ENCODE measurements at places on chromosomes 2 and 18. TPM values are rescaled to one million over a fixed set of nuclear protein-coding genes. Genes with fewer than 3 reads are reported as not detected.
A peak's percentile ranks its signal among the peaks of the same experiment; 100 is the strongest.

APCDD1 gene
- 0.15 TPM for total RNA-seq

GATA6 gene
- total RNA-seq, result not detected

LRRTM4 gene
- not detected for total RNA-seq

ZCCHC2 gene
- total RNA-seq, result 28.6 TPM

DNA sequence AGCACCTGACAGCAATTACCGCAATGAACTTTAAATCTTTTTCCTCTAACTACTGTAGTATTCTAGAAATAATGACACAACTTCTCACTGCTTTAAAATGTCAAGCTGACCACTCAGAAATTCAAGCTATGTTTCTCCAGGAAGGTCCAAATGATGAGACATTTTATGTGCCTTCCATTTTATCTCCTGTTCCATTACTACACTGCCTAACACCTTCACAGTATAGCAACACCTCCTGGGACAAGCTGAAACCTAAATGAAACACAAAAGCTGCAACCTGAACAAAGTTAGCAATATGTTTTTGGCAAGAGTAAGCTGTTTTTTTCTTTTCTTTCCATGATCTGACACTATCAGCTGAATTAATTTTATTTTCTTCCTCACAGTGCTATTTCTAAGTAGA, 81.9 kb downstream of the IKZF2 start:
- no peaks in the 10 kb centered on the region for H3K36me3 ChIP-seq
- H3K4me3 ChIP-seq, result no peak overlapping the region
- H3K27me3 ChIP-seq, result no peaks in the 10 kb centered on the region

DNA sequence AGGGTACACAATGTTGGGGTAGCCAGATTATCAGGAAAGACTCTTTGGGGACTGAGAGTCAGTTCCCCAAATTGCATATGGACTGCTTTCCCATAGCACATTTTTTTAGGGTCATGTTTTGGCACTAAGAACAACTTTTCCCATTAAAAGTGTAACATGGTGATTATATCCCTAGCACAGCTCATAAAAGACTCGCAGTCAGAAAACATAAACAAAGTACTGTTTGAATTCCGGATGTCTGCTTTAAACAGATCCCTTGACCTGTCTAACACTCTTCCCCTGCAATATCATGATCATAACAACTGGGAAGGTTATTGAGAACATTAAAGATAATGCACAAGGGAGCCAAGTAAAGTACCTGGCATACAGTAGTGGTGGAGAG, 262.2 kb downstream of the ASXL3 start:
- no peak for DNase-seq
- H3K27ac ChIP-seq, result no peak overlapping the region

DNA sequence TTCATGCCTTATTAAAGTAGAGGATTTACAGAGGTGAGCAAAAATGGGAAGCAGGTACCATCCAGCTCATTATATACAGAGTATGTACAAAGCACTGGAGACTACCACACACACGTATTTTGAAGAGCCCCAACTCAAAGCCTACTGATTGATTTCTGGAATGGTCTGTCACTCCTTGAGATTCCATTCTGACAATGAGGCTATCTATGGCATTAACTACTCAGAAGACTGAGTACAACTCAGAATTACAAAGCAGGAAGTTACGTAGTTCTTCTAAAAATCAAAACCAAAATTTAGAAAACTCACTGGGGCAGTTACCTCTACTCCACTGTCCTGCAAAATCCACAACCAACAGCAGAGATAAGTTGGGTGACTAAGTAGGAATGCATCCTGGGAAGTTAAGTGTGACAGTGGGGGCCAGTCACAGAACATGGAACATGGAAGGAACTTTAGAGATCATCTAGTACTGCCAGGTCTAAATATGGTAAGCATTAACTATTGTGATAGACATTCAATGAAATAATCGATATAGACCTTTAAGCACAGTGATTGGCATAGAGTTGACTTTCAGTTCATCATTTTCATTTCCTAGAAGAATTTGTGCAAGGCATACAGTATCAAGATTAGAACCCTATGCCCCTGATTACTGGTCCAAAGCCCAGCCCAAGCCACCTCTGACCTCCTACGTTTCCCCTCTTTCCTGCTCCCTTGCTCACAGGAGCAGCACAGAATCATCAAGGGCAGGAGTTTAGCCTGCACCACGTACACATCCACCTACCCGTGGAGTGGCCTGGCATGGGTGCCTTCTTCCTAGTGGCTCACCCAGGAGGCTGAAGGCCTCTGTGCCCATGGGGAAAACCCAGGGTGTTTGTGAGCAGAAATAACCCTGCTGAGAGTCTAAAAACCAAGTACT, 80.1 kb upstream of the FOSL2 start:
- peaks cover 35% of the 10 kb centered on the region for H3K36me3 ChIP-seq
- H3K27me3 ChIP-seq, result no peaks in the 10 kb centered on the region
- no peak for DNase-seq
- no peaks in the 10 kb centered on the region for H3K4me1 ChIP-seq
- H3K27ac ChIP-seq, result no peak overlapping the region

GRCh38 chr2:238287737-238288649, at the start of gene PER2:
Gene PER2, minus strand, starts transcription at chr2:238288610. Its CDS starts 10,674 bp downstream, at chr2:238277936.
- H3K36me3 ChIP-seq, result no peaks in the 10 kb centered on the region
- H3K4me1 ChIP-seq, result peaks cover 43% of the 10 kb centered on the region
- H3K27me3 ChIP-seq, result no peaks in the 10 kb centered on the region
- peak; percentile 23 for DNase-seq
- H3K27ac ChIP-seq, result peak within 1 kb of the TSS; percentile 94

GRCh38 chr2:201532686-201533304, 81.3 kb downstream of the STRADB start:
- H3K36me3 ChIP-seq, result no peaks in the 10 kb centered on the region
- H3K4me1 ChIP-seq, result no peaks in the 10 kb centered on the region
- DNase-seq, result no peak
- no peaks in the 10 kb centered on the region for H3K27me3 ChIP-seq
- H3K4me3 ChIP-seq, result no peak overlapping the region
- no peak overlapping the region for H3K27ac ChIP-seq

DNA sequence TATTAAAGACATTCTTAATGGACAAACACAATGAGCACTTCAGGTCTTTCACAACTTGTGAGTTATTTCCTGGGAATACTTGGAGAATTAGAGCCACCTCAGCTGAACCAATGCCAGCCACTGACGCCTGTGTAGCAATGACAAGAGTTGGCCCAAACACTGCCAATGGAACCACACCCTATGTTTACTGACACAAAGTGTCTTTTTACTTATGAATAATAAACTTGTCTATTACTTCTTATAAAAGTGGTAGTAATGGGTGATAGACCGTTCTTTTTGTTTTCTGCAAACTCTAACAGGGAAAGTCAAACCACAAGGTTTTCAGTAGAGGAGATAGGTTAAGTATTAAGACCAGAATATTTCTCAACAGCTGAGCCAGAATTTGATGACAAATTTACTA, 12.5 kb upstream of the CHAC2 start:
- no peak overlapping the region for H3K4me3 ChIP-seq
- DNase-seq, result no peak
- H3K36me3 ChIP-seq, result peaks cover 41% of the 10 kb centered on the region

DNA sequence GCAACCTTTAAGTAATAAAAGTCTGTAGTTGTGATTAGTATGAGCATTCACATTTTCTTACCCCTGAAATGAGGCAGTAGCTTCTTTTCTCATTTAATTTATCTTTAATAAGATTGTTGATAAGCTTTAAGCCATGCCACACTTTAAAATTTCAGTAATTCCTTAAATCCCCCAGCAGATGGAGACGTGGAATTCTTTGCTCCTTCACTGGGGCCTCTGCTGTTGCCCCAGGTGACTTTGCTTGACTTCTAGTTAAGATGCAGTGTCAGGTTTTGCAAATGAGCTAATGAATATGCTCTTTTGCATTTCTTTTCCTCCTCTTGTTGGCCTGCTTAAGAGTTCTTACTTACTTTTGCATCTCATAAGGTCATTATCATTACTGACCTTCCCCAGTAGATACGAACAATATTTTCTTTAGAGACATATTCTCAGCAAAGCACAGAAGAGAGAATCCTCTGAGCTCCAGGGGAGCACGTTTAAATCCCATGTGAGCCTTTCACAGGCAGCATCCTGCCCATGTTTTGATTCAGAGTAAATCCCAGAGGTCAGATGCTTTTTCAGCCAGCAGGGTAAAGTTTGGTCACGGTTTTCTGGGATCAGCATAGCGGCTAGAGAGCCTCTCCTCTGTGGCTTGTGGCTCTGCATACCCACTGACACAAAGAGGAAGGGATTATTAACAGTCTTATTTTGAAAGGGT, 222.9 kb downstream of the PTPRM start:
- DNase-seq, result no peak
- no peaks in the 10 kb centered on the region for H3K27me3 ChIP-seq
- no peak overlapping the region for H3K4me3 ChIP-seq

GRCh38 chr2:99776206-99776905, 286.5 kb upstream of the REV1 start:
- peaks cover 88% of the 10 kb centered on the region for H3K36me3 ChIP-seq
- no peaks in the 10 kb centered on the region for H3K27me3 ChIP-seq
- no peak for DNase-seq
- H3K27ac ChIP-seq, result peak overlapping the region; percentile 22
- no peak overlapping the region for H3K4me3 ChIP-seq
- peaks cover 57% of the 10 kb centered on the region for H3K4me1 ChIP-seq

DNA sequence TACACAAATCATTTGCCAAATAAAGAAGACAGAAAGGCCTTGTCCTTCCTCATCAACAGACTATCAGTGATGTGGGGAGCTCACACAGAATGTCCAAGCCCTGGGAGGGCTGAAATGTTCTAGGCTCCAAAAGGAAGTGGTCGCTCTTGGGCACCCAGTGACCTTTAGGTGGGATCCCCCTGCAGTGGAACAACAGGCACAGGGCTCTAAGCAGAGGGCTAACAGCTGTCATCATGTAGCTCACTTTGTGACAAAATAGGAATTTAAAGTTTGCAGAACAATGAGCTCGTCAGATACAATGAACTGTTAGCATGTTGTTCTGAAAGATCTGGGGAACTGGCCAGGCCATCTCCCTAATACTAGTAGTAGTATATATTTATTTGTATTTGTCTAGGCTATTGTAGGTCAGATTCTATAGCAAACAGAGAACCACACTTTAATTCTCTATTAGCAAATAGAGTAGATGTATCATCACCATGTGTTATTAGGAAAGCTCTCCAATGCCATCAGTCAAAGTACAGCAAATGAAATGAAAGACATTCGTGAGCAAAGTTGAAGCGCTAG, 151.5 kb upstream of the MAP3K20 start:
- H3K36me3 ChIP-seq, result no peaks in the 10 kb centered on the region
- no peak overlapping the region for H3K27ac ChIP-seq
- peaks cover 7% of the 10 kb centered on the region for H3K27me3 ChIP-seq
- DNase-seq, result no peak

DNA sequence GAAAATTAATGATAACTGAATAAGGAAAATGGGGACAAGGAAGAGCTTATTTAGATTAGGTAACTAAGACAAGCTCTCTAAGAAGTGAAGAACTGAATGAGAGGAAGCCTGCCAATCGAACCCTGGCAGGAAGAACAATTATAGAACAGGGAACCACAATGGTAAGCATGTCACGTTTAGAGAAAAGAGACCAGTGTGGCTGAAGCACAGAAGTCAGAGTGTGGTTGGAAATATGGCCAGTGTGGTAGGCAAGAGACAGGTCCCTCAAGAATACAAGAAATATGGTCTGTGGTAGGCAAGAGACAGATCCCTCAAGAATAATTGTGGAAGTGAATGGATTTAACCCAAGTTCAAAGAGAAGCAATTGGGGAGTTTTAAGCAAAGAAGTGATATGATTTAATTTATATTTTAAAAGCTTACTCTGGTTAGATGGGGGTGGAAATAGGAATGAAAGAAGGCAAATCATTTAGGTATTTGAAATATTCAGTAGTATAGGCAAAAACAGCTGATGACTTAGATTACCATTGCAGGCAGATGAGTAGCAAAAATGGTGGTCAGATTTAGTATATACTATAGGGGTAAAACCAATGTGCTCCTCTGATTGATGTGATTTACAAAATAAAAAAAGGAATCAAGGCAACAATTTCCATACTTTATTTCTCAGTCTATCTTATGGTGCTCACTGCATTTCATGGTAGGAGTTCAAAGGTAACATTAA, 38.8 kb upstream of the ERMN start:
- no peak for DNase-seq
- H3K36me3 ChIP-seq, result peaks cover 27% of the 10 kb centered on the region
- H3K27me3 ChIP-seq, result no peaks in the 10 kb centered on the region
- peak overlapping the region; percentile 57 for H3K27ac ChIP-seq
- H3K4me3 ChIP-seq, result no peak overlapping the region
- peaks cover 33% of the 10 kb centered on the region for H3K4me1 ChIP-seq

GRCh38 chr18:49704334-49704733, 109.0 kb downstream of the ACAA2 start:
- H3K4me1 ChIP-seq, result no peaks in the 10 kb centered on the region
- no peak for DNase-seq
- H3K27me3 ChIP-seq, result peaks cover 3% of the 10 kb centered on the region
- no peak overlapping the region for H3K4me3 ChIP-seq
- H3K27ac ChIP-seq, result no peak overlapping the region

- H3K36me3 ChIP-seq, result no peaks in the 10 kb centered on the region
- no peaks in the 10 kb centered on the region for H3K27me3 ChIP-seq
- no peak for DNase-seq
- H3K4me1 ChIP-seq, result no peaks in the 10 kb centered on the region
- H3K27ac ChIP-seq, result no peak overlapping the region
These were observed 522.8 kb upstream of the CDH7 start for GRCh38 chr18:65227970-65228369.
